Stimulated activated CD4-positive, alpha-beta T cell treated with anti-CD3 and anti-CD28 coated beads, TNF-alpha, amount 100 ng/mL, for 24 hours (primary cell): ENCODE measurements at places on chromosomes 1 and 21.
A peak's percentile ranks its signal among the peaks of the same experiment; 100 is the strongest.

- no peak for DNase-seq
Measured at GRCh38 chr1:65820983-65821382, 28.3 kb downstream of the PDE4B start.

GRCh38 chr1:183886853-183887252 is 81.9 kb downstream of the RGL1 start:
- DNase-seq = no peak

GRCh38 chr1:37255136-37255795 is 219.1 kb upstream of the ZC3H12A start:
- no peak for DNase-seq

DNA sequence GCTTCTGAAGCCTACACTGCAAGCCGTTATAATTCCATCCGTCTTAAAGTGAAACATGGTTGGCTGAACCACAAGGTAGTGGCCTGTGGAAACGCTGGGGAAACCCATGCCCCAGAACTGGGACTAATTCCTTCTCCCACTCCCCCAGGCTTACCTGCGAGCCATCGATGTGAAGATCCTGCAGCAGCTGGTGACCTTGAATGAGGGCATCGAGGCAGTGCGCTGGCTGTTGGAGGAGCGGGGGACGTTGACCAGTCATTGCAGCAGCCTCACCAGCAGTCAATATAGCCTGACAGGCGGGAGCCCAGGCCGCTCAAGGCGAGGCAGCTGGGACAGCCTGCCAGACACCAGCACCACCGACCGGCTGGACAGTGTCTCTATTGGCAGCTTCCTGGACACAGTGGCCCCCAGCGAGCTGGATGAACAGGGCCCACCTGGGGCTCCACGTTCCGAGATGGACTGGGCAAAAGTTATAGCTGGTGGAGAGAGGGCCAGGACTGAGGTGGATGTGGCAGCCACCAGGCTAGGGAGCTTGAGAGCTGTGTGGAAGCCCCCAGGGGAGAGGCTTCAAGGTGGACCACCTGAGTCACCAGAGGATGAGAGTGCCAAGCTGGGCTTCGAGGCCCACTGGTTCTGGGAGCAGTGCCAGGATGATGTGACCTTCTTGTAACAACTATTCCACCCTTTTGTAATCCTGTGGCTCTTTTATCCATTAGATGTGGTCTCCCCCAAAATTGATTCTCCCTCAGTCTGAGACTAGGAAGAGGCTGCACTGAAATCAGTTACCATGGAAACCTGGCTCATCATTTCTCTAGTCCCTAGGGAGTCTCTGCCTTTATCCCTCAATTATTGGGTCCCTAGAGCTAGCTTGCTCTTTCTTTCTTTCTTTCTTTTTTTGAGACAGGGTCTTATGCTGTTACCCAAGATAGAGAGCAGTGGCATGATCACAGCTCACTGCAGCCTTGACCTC is 16.7 kb downstream of the LURAP1 start:
- no peak for DNase-seq

- no peak for DNase-seq
Measured at GRCh38 chr1:118981436-118981835, 6.7 kb downstream of the TBX15 start.

- no peak for DNase-seq
Measured at GRCh38 chr1:229456016-229456415, 22.1 kb upstream of the ACTA1 start.

- DNase-seq = no peak
Measured at GRCh38 chr1:113168946-113169345, 95.9 kb downstream of the LRIG2 start.

- DNase-seq = no peak
Measured at GRCh38 chr1:27889506-27889905, 17.2 kb downstream of the THEMIS2 start.

DNA sequence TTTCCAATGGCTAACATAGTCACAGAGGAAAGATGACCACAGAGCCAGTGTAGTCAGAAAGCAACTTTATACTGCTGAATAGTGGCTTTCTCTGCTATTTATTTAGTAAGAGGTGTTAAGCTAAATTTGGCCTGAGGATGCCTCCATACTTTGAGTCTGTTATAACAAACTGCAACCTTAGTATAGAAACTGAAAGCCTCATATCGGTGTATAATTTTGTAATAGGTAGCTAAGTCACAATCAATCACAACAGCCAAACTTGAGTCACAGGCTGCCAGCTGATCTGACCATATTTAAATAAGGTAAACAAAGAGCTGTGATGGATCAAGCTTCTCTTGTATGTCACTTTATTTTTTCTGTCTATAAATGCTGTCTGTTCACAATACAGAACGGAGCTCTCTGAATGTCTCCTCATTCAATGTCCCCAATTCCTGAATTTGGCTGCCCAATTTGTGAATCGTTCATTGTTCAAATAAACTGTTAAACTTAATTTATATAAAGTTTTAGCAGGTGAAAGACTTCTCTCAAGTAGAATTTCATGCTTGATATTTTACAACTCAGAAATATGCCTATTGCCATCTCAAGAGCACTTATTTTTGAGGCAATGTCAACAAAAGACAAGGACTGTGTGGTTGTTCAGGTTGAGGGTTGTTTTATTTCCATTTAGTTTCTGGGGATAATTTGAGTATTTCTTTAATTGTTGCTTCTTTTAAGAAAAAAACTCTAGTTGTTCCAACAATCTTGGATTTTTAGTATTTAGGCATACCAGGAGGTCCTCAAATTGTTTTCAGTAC is 339.7 kb upstream of the B3GALT2 start:
- no peak for DNase-seq

GRCh38 chr1:22529901-22530621 is 33.2 kb upstream of the EPHA8 start:
- no peak for DNase-seq

- DNase-seq = no peak
Measured at GRCh38 chr1:25803368-25803767, 3.4 kb downstream of the SELENON start.

DNA sequence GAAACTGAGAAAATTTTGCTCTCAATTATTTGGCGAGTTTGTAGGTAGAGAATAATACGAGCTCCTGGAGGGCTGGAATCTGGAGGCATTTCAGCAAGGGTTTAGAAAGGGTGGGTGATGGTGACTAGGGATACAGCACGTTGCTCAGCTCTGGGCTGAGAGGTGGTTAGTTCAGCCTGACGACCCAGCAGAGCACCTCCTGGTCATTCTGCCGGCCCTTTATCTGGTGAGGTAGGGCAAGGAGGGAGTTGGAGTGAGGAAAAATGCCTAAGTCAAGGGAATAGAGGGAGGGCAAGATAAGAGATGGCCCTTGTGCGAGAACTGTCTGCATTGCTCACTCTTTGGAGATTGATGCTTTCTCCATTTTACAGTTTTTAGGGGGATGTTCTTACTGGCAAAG is 19.1 kb downstream of the GALNT2 start:
- no peak for DNase-seq

DNA sequence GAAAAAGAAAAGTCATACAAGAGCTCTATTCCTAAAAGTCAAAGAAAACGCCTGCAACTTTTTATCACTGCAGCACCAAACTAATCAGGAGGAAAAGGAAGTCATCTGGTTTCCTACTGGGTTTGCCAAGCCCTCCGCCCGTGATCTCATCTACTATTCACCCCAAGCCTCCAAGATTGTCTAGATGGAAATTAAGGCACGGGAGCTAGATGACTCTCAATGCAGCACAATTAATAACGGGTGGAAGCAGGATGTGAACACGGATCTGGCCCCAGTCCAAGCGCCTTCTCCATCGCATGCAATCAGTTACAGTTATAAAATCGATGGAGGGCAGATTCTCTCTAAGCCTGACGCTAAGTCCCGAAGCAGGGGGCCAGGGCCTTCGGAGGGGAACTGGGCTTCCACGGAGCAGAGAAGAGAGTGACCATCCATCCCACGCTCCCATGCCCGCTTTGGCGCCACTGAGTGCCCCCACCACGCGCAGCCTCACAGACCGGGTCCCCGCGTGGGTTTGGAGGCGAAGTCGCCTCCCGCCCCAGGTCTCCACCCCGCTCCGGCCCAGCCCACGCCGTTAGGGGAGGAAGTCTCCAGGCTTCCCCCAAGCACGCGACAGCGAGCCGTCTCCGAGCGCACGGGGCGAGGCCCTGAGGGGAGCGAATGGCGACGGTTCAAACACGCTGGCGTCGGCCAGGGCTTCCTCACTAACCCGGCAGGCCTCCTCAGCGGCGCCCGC is 1.8 kb downstream of the HSF2BP start:
- DNase-seq = no peak

- no peak for DNase-seq
Measured at GRCh38 chr1:26290122-26290881, 10.4 kb downstream of the SH3BGRL3 start.

GRCh38 chr1:84899969-84900368 is 7.0 kb upstream of the LPAR3 start:
- DNase-seq = no peak

DNA sequence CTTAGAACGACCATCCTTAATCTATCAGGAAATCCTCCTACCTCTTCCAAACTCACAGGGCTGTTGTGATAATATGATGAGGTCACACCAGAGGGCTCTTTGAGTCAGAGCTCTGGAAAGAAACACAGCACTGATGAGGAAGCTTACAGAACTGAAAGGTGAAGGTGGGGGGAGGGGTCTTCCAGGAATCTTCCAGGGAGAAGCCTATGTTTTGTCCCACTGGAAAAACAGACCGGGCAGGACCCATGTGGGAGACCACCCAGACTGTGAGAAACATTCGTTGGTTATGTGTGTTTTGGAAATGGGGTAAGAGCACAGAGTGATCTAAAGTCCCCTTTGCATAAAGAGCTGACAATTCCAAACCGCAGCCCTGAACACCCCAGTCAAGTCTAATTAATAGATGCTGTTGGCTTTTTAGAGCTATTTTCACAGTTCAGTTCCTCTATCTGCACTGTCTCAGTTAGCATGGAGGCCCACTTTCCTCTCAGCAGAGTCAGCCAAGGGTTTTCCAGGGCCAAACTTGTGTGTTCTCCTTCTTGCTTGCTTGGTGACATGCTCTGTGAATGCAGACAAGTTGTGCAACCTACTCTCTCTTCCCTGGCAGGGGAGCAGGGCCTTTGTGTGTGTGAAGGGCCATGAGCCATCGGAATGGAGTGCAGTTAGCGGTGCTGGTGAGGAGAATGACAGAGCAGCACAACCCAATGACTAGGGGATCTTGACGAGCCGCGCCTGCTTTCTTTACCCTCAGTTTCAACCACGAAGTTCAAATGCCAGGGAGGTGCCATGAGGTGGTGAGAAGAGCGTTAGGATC is 12.3 kb downstream of the PHLDA3 start:
- no peak for DNase-seq

- no peak for DNase-seq
Measured at GRCh38 chr21:39125752-39126485, 57.3 kb downstream of the PSMG1 start.

DNA sequence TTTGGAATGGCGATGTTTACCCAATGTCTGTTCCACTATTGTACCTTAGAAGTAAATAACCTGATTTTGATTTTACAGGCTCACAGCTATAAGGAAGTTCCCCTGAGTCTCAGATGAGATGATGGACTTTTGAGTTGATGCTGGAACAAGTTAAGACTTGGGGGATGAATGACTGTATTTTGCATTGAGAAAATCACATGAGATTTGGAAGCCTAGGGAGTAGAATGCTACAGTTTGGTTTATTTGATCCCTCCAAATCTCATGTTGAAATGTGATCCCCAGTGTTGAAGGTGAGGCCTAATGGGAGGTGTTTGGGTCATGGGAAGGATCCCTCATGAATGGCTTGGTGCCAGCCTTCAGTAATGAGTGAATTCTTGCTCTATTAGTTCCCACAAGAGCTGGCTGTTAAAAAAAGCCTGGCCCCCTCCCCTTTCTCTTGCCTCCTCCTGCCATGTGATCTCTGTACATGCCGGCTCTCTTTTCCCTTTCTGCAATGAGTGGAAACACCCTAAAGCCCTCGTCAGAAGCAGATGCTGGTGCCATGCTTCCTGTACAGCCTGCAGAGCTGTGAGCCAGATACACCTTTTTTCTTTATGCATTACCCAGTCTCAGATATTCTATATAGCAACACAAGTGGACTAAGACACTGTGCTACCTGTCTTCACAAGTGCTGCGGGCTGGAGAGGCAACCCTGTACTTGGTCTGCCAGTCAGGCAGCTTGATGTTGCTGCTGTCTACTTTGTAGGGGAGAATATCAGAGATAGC is 77.0 kb upstream of the TLR5 start:
- DNase-seq = no peak

GRCh38 chr1:177185209-177185608 is 14.5 kb downstream of the BRINP2 start:
- no peak for DNase-seq

DNA sequence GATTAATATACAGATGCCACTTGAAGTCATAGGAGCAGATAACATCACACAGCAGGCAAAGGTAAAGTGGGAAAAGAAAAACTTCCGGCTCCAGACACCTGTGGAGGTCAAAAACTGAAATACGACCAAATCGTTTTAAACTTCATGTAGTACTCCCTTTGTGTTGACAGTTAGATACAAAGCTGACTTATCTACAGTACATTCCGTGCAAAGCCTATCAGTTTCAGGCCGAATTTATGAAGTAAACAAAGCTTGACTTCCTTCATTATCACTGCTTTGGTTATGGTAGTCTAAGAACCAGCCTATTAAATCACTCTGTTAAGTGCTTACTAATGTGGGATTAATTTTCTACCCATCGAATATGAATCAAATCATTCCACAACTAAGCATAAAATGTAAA is 156.3 kb downstream of the SMYD3 start:
- DNase-seq = no peak

GRCh38 chr1:47582891-47583608 is 145.2 kb downstream of the FOXD2 start:
- no peak for DNase-seq

DNA sequence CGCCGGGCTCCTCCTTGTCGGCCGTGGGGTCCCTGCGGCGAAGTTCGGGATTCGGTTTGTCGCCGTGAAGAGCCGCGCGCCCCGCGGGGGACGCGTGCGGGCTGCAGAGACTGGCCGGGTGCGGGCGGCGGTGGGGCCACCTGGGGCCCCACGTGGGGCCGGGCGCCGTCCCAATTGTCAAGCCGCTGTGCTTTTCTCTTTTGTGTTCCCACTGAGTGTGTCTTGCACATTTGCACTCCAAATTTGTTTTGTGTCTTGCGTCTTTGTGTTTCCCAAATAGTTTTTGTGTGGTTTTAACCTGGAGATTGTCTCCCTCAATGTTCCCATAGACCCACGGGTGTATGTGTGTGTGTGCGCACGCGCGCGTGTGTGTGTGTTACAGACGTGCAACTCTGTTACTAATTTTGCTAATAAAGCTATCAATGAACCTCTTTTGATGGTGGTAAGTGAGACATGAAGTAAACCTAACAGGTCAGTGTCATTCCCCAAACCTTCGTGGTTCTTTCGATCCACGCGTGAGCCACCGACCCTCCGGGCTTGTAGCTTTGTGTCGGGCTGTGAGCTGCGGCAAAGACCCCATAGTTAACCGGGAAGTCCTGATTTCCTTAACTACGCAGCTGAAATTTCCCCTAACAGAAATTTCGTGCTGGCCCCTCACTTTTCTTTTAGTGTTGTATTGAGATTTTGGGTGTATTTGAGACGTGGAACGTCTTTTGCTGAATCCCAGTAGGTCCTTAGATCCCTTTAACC is 708 bp downstream of the PRDM2 start:
- DNase-seq = peak; percentile 24

DNA sequence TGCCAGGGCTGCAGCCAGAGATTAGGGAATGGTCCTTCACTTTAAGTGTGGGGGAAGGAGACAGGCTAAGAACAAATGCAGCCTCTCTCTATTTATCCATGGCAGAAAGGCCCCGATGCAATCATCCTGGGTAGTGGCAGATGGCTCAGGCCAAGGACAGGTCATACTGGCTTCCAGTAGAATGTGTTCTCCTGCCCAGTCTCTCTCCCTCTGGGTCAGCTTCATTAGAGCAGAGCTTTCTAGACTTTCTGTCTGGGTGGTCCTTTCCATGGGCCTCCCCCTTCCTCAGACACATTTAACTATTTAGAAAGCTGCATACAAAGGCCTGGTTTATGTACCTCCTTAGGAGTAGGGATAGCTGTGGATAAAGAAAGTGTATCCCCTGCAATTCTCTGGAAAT is 4.8 kb upstream of the PTCH2 start:
- DNase-seq = no peak
